ENCODE measurements at places on chromosomes 16 and 17.

DNA sequence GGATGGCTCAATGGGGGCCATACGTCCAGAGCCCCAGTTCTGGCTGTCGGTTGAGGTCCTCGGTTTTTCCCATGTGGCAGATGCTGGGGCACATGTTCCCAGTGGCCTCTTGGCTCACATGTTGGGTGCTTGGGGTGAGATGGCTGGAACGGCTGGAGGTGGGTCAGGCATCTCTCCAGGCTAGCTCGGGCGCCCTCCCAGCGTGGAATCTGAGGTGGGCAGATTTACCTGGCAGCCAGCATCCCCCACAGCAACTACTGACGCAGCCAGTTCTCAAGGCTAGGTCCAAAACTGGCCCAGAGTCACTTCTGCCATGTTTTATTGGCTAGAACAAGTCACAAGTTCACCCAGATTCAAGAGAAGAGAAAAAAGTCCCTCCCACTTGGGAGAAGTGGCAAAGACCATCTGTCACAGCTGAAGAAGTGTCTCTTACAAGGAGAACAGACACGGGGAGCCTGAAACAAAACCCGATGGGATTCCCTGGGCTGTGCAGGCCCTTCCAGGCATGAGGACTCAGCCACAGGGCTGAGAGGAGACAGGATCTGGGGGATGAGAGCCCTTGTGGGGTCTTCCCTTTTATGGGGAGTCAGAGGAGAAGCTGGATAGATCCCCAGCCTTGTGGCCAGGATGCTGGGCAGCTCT, 15.2 kb downstream of the ACE start:
- DNase-seq: no peak

DNA sequence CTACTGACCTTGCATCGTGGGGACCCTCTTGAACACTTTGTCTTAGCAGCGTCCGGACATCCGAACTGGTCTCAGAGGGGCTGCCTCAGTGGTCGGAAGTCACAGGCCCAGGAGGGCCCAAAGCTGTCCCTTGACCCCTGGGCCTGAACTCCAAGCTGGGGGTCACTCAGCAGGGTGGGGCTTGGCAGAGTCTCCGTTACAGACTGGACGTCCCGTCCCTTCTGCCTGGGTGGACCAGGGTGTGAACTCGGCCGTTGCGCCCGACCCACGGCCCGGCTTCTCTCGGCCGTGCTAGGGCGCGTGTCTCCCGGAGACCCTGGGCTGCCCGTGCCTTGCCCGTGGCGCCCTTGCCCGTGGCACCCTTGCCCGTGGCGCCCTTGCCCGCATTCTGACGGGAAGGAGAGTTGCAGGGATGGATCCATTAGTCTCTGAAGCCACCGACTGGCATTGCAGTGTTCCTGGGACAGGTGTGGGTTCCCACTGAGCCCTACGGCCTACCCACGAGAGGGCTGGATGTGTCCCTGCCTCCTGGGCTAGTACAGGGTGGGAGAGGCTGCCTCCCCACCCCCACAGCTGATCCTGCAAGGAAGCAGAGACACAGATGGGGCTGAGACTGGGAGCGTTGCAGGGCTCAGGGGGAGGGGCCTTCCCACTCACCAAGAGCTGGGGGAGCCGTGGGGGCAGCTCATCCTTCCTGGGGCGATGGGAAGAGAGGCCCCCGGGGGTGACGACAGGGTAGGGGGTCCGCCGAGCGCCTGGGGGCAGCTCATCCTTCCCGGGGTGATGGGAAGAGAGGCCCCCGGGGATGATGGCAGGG, 4.9 kb downstream of the CACNA1H start:
- no peak for DNase-seq

- DNase-seq: peak; percentile 93
These were observed 49.0 kb downstream of the BCL7C start for GRCh38 chr16:30844671-30845449.

- no peak for DNase-seq
These were observed 1.6 kb downstream of the MPO start for GRCh38 chr17:58279016-58279711.

GRCh38 chr17:72406498-72406897, 285.7 kb downstream of the SOX9 start:
- DNase-seq: no peak

DNA sequence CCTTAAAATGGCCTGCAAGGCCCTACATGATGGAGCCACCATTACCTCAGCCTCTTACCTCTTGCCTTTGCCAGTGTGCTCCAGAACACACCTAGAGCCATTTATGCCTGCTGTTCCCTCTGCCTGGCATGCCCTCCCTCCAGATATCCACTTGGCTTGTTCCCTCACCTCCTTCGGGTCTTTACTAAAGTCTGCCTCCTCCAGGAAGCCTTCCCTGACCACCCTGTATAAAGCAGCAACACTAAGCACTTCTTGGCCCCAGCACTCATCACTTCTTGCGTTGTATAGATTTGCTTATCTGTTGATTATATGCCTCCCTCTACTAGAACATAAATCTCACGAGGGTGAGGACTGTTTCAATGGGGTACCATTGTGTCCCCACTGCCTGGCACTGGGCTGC, 25.3 kb downstream of the ANKRD40 start:
- DNase-seq: no peak

DNA sequence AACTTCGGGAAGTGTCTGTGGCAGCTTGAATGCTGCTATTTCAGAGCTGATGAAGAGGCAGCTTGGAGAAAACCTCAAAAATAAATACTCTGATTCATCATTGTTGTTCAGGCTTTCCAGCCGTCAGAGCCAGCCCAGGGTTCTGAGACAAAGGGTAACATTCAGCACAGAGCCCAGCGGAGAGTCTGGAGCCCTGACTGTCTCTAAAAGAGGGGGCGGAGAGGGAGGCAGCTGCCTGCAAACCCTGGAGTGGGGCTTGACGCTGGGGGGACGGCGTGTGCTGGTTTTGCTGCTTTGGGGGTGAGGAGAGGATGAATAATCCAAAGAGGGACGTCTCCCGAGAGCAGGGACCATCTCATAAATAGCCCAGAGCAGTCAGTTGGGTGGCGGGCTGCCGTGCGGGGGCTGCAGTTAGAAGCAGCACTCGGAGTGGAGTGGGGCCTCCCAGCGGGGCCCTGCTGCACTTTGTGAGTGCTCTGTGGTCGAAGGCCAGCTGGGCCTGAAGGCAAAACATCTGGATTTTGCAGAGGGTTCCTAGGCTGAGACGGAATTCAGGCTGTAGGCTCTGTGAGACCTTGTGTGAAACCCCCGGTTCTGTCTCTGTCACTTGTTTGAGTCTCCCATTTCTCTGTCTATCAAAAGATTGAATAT, 237.8 kb downstream of the PRKCA start:
- DNase-seq: no peak

- no peak for DNase-seq
These were observed 13.8 kb downstream of the CASKIN2 start for GRCh38 chr17:75501378-75502071.

- DNase-seq: no peak
These were observed 32.9 kb downstream of the HS3ST3A1 start for GRCh38 chr17:13568582-13569397.

DNA sequence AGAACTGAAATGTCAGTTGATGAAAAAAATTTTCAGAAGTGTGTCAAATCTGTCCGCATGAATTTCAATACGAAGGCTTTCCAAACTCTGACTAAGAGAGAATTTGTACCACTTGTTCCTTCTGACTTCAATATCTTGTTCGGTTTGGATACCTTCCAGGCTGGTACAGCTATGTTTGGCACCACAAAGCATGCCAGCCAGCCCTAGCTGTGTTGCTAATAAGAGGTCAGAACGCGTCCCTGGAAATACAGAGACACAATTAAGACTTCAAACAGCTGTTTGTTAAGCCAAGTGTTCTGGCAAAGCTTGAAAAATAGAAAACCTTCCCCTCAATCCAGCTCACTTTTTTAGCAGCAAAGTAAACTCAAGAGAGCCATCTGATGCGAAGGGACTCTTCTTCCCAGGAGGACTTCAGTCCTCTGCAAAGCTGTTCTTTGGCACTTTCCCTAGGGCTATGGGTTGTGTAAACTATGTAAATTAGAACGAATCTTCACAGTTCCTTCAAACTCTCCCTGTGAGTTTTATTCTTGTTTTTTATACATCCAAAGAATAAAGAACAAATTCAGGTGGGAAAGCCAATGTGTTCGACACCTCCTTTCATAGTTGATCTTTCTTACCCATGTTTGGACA, 35.1 kb downstream of the GRB2 start:
- DNase-seq: no peak

DNA sequence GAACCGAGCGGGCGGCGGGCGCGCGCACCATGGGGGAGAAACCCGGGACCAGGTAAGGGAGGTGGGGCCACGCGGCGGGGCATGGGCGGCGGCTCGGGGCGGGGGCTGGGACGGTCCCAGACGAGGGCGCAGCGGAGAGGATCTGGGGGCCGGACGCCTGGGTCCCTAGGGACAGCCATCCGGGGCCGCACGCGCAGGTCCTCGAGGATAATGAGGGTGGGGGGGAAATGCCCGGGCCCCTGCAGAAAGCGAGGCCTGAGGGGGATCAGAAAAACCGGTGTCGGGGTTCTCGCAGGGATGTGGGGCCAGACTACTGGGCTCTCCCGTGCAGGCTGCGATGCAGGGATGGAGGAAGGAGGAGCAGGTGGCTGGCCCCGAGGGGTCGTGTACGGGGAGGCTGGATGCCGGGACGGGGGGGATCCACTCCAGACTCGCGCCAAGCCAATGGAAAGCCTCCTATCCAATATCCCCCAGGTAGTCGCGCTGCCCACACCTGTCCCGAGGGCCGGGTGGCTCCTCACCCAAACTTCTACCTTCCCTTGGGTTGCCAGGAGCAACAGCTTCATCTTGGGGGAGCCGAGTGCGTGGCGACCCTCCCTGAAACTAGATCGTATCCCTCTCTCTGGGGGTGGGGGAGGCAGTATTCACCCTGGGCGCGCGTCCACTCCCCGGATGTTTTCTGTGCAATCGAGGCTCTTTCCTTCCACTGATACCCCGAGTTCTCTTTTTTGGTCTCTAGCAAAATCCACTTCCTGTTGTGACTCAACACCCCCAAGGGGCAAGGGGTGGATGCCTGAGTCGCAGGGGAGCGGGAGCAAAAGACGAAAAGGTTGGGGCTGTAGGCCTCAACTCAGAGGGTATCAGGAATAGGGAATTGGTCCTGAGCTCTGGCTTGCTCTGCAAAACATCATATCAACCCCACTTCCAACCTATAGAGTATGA, 532 bp downstream of the ARRB2 start:
- peak; percentile 72 for DNase-seq

- peak; percentile 66 for DNase-seq
These were observed 76.7 kb upstream of the CBX4 start for GRCh38 chr17:79915850-79916430.

DNA sequence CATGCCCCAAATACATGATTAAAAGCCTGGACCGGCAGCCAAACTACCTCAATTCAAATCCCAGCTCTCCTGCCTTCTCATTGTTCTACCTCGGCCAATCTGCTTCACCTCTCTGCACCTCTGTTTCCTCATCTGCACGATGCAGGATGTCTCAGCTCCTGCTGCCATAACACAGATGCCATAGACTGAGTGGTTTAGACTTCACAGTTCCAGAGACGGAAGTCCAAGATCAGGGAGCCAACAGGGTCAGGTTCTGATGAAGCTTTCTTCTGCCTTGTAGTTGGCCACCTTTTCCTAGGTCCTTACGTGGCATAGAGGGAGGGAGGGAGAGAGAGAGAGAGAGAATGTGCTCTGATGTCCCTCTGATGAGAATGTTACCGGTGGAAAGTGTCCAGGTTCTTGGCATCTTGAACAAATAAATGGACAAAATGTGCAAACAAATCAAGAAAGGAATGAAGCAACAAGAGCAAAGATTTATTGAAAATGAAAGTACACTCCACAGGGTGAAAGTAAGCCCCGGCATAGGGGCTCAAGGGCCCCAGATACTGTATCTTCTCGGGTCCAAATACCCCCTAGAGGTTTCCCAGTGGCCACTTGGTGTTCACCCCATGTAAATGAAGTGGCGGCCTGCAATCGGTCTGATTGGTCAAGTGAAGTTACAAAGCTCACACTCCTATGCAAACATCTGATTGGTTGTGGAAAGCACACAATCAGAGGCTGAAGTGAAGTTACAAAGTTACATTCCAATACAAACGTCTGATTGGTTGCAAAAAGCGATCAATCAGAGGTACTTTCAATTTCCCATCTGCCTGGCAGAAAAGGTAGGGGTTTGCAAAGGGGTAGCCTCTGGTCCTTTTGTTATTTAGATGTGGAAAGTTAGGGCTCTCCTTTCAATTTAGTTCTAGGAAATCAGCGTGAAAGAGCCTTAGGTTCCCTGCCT, 43.3 kb upstream of the ZCCHC14 start:
- DNase-seq: no peak

GRCh38 chr17:2905269-2905668, 109.0 kb downstream of the RAP1GAP2 start:
- DNase-seq: no peak

DNA sequence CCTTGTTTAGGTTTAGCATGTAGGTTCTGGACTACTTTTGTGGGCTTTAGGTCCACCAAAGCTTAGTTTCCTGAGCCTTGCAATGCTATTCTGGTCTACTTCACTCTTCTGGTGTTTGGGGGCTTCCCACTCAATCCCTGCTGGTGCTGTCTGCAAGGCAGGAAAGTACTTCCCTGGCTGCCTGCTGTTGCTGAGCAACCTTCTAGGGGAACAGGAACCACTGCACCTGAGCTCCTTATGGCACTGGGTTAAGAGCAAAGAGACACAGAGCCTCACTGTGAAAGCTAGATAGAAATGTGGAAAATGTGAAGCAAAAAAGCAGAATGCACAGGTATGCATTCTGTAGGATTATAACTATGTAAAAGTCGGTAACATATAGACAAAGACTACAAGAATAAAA, 17.0 kb downstream of the MPO start:
- no peak for DNase-seq

GRCh38 chr17:41451154-41451728, 10.5 kb upstream of the KRT38 start:
- DNase-seq: no peak

GRCh38 chr16:54340531-54340930, 53.9 kb upstream of the IRX3 start:
- no peak for DNase-seq

DNA sequence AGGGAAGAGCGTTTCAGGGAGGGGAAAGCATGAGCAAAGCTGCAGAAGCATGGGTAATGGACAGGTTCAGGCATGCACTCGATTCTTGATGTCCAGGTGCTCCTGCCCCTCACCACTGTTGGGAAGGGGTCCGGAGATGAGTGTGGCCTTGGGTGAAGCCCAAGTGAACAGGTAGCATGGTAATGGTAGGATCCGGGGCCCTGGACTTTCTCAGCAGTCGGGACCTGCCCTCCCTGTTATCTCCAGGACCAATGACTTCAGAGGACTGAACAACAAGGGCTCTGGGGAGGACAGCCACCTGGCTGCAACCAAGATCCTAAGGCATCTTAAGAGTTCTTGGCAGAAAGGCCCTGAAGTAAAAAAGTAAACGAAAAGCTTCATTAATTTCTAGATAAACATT, 306.8 kb downstream of the CPPED1 start:
- DNase-seq: no peak

- DNase-seq: no peak
These were observed 1.6 kb downstream of the DRC7 start for GRCh38 chr16:57696240-57696639.

Data from activated naive CD4-positive, alpha-beta T cell treated with anti-CD3 and anti-CD28 coated beads for 36 hours (primary cell).